ENCODE measurements at places on chromosomes 3 and 15. TPM values are rescaled to one million over a fixed set of nuclear protein-coding genes. Genes with fewer than 3 reads are reported as not detected.

ZFAND6 gene
- 85.3 TPM for total RNA-seq

DNA sequence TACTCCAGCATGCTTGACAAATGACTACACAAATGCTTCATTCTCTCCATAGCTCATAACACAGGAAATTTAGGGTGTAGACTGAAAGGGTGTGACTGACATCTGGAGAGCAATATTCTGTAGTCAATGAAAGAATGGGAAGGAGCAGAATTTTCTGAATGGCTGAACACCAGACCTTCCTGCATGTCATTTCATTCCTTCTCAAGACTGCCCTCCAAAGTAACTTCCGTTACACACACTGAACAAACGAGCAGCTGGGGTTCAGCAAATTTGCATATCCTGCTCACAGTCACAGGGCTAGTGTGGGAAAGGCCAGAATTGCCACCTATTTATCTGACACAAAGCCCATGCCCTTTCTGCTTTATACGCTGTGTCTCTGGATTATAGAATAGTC, 325.0 kb upstream of the CFAP20DC start:
- no peak for DNase-seq

GRCh38 chr3:13780432-13781176, 99.3 kb downstream of the WNT7A start:
- no peak for DNase-seq

TMEM44 gene
- total RNA-seq: 29.9 TPM

GRCh38 chr3:115996420-115997108, 373.3 kb downstream of the GAP43 start:
- DNase-seq: no peak

TMEM212 gene
- total RNA-seq: not detected

RNU5B-1 gene
- total RNA-seq: 44.7 TPM

DNA sequence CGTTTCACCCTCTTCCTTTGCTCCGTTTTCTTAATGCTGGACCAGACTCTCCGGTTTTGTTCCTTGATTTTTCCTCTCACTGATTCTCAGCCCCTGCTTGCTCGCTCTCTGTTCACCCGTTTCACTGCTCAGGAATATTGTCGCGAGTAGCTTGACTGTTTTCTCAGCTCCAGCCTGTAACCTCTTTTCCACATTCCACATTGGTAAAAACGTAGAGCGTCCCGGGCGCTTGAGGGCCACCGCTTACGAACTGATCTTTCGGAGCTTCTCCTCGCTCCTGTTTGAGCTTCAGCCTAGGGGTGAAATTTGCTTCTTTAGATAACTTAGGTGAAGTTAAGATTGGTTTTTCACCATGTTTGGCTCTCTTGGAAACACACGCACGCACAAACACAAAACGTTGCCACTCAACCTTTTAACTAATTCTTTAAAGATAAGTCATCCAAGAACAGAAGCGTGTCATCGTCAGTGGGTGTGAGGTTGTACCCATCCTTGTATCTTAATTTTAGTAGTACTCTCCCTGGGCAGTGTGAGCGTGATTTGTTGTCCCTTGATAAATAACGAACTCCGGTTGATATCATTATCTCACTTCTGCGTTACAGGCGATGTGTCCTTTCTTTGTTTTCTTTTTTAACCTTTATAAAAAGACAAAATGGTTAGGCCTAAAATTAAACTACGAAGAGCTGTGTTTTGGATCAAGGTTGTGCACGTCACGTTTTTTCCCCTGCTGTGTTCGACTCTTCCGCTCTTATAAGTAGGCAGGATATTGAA, 1.0 kb downstream of the PAK2 start:
- no peak for DNase-seq

GRCh38 chr15:80497221-80497620, 93.0 kb downstream of the ARNT2 start:
- no peak for DNase-seq

GRCh38 chr15:38874464-38874863, 309.9 kb upstream of the RASGRP1 start:
- DNase-seq: no peak

All from sciatic nerve (tissue), 2 donors.